Fibroblast of the aortic adventitia (primary cell): ENCODE measurements at places on chromosomes 12 and 14. TPM values are rescaled to one million over a fixed set of nuclear protein-coding genes. Genes with fewer than 3 reads are reported as not detected.

DNA sequence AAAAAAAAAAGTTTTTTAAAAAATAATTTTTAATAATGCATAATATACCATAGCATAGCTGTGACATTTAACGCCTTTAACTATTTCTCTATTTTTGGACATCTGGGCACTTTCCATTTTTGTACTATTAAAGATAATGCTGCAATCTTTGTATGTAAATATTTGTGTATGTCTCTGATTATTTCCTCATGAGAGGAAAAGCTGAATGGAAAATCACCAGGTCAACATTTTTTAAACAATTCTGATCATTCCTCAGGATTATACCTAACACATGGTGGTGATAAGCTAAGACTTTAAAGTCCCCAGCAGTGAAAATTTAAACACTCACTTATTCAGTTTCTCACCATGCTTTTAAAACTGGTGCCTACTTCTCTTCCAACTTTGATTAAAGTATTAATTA lies 31.3 kb upstream of the NR1H4 start:
- DNase-seq = no peak

DNA sequence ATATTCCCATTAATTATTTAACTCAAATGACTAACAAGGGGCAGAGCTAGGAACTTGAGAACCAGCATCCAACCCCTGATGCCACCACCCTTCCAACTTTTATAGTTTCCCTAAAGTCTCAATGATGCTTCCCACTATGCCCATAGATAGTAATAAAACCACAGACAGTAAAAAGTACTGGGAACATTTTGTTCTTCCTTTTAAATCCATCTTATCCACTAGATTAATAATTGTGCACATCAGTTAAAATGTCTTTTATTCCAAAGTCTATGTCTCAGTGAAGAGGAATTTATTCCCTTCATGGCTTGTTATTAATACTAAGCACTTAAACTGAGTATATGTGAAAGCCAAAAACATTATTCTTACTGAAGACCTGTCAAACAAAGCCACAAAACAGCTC lies 45.8 kb downstream of the SINHCAF start:
- no peak for DNase-seq

DNA sequence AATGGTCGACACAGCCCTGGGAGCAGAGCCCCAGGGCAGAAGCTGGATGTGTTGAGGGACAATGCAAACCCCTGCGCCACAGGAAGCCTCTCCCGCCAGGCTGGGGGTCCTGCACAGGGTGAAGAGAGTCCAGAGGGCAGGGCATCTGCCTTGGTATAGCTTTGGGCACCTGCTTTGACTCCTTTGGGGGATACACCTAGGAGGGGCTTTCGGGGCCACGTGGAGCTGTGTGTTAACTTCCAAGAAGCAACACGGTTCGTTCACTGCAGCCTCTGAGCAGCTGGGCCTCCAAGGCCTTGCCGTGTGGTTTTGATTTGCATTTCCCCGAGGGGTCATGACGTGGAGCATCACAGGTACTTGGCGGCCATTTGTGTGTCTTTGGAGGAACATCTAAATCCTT lies 5.8 kb upstream of the PUS1 start:
- no peak for DNase-seq

DNA sequence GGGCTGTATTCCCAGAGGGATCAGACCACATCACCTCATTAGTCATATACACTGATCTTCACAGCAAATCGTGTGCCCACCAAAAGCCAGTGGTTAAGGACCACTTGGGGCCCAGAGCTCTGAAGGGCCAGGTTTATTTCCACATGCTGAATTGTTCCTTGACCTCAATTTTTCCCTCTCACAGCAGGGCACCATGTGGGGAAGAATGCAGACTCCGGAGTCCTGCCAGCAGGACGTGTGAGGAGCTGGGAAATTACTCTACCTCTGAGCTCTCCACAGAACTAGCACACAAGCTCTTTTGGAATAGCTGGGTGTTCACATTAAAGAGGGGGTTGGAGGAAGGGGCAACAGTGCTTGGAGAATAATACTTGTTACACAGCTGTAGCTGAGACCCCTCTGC lies 57.6 kb upstream of the SEL1L start:
- DNase-seq = no peak

DNA sequence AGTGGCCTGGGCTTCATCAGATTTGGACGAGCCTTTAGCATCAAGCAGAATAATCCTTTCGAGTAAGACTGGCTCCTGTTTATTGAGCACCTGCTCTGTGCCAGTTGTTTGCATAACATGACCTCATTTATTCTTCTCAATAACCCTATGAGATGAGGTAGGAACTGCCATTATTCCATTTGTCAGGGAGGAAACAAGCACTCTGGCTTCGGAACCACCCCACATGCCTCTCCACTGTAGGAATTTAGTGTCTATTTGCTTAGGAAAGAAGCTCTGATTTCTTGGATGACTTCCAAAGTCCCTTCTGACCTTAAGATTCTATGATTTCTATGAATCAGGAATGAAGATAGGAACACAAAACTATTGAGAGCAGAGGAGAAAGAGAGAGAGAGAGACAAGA lies 11.0 kb downstream of the SAMD4A start:
- peak; percentile 37 for DNase-seq

GRCh38 chr14:44170556-44170955 lies 336.5 kb downstream of the FSCB start:
- DNase-seq = no peak

DNA sequence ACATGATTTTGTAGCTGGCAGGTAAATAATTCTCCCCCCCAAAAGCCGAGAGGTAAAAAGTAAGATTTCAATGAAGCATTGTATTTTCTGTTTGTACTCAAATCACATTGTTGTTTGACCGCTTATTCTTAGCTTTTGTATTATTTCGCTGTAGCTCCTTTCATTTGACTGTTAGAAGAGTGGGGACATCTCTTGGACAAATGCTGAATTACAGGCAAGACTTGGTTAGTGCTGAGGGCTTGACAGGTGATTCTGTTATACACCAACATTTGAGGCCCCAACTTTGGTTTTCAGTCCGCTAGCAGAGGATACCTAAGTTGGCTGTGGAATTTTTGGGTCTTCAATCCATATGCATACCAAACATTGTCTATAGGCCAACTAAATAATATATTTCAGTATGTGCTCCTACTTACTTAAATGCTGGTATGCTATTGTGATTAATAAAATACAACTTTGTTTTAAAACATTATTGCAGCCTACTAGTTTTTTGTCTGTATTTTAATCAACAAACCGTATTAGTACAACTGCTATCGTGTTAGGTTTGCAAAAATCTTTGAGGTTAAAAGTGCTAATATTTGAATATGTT lies 102.2 kb downstream of the ERC1 start:
- peak; percentile 79 for DNase-seq

GRCh38 chr14:95462491-95462890 lies 54.0 kb downstream of the SYNE3 start:
- DNase-seq = no peak

DNA sequence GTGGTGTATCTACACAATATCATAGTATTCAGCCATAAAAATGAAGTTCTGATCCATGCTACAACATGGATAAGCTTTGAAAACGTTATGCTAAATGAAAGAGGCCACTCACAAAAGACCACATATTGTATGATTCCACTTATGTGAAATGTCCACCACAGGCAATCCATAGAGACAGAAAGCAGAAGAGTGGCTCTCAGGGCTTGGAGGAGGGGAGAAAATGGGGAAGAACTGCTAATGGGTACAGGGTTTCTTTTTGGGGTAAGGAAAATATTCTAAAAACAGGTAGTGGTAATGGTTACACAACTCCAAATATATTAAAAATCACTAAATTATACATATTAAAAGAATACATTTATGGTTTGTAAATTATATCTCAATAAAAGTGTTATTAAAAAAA lies 16.5 kb downstream of the SCNN1A start:
- DNase-seq = no peak

DNA sequence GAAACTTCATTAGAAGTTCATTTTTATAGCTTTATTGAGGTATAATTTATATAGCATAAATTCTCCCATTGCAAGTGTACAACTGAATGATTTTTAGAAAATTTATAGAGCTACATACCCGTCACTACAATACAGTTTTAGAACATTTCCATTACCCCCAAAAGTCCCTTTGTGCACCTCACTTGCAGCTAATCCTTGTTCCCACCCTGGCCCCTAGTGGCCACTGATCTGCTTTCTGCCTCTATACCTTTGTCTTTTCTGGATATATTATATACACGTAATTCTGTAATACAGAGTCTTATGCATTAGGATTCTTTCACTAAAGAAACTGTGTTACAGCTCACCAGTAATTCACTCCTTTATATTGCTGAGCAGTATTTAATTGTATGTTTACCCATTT lies 145.1 kb upstream of the DIO2 start:
- DNase-seq = peak; percentile 47

DNA sequence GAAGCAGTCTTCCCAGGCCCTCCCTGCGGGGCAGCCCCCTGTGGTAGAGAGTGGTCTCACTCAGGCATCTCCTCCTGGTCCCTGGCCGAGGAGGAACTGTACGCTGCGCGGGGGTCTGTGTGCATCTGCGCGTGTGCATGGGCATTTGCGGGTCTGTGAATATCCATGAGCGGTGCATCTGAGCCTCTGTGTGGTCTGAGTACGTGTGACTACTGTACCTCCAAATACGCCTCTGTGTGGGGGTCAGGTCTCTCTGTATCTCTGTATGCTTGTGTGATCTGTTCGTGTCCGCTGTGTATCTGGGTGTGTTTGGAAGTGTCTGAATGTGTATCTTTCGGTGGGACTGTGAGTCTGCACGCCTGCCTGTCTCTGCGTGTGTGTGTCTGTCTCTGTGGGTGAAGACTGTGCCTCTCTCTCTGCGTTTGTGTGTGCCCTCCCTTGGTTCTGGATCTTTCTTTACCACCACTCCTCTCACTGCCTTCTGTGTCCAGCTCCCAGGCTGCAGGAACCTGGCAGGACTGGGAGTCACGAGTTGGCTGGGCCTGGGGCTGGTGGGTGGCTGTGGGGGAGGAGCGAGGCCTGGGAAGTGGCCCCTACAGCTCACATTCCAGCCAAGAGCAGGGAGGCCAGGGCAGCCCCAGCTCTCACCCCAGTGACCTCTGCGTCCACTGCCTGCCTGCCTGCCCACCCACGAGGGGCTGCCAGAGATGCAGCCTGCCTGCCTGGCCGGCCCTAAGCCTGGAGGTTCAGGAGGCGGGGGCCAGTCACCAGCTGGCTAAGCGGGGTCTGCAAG lies 1.1 kb upstream of the PGF start:
- no peak for DNase-seq

GRCh38 chr12:82596483-82596882 lies 90.2 kb upstream of the TMTC2 start:
- no peak for DNase-seq

GRCh38 chr14:99564256-99564925 lies 39.6 kb downstream of the CCDC85C start:
- peak; percentile 88 for DNase-seq

- peak; percentile 61 for DNase-seq
These were observed 17.0 kb downstream of the RHOF start for GRCh38 chr12:121776190-121777098.

DNA sequence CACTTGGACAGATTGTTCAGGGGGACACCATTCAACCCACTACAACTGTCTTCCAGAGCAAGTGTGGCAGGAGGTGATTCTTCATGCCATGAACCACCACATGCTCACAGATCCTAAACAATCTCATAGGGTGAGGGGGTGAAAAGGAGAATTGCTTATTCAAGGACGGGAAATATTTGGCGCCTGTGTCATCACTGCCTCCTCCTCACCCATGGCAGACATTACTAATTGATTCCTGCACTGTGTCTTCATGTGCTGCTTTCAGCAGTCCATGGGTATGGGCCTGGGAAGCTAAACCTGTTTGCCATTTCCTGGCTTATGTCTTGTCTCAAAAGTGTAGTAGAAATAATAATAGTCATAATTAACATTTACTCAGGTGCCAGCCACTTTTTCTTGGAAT lies 31.3 kb downstream of the MMAB start:
- peak; percentile 27 for DNase-seq

DNA sequence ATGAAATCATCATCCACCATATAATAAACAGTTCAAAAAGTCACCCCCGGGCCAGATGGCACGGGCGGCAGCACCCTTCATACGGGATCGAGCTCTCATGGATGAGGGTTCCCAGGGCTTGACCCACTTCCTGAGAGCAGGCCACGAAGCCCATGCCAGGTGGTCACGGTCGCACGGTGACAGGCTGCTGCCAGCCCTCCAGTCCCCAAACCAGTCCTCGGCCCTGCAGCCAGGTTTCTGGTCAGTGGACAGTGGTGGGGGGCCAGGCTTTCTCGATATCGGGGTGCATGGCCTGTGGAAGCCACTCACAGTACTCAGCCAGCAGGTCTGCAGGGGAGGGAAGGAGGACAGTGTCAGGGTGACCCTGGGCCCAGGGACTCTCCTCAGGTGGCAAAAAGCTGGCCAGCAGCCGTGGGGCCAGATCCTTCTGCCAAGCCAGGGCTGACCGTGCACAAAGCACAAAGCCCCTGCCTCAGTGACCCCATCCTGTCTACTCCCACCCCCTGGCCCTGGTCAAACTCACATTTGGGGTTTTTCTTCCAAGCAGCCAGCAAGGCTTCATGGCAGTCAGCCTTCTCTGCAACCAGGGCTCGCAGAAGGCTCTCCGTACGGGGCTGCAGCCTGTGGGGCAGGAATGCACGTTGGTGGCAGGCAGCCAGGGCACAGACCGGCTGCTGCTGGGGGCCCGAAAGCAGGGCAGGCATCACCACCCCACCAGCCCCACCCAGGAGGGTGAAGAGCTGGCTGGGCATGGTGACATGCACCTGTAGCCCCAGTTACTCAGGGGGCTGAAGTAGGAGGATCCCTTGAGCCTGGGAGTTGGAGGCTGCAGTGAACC lies 33.3 kb upstream of the UBC start:
- no peak for DNase-seq

GRCh38 chr14:88599326-88599725 lies 36.5 kb downstream of the ZC3H14 start:
- DNase-seq = no peak

DNA sequence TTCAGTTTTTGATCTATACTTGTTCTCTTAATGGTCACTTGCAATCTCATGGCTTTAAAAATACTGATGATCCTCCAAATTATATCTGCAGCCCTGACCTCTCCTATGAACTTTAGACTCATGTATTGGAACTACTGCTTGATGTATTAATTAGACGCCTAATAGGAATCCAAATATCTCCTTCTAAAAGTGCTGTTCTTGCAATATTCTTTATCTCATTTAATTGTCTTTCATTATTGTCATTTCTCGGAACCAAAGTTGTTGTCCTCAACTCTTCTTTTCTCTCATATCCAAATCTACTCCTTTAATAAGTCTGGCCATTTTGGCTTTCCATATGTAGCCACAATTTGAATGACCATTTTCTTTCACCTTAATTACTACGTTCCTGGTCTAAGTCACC lies 907.6 kb upstream of the SEL1L start:
- no peak for DNase-seq

SLC39A2 gene
- 0.18 TPM in 1 of 2 replicates, not detected in the other for total RNA-seq

NPAS3 gene
- 0.36 and 0.65 TPM in 2 replicates for total RNA-seq

POTEG gene
- total RNA-seq = not detected in 2 replicates

ANKRD33 gene
- total RNA-seq = 0.09 TPM in 1 of 2 replicates, not detected in the other

NEUROD4 gene
- total RNA-seq = not detected in 2 replicates

AQP6 gene
- total RNA-seq = 0.09 TPM in 1 of 2 replicates, not detected in the other

CCDC175 gene
- total RNA-seq = not detected in 2 replicates

IL26 gene
- not detected in 2 replicates for total RNA-seq

KRT71 gene
- not detected in 2 replicates for total RNA-seq

KRT85 gene
- not detected in 2 replicates for total RNA-seq

CPNE6 gene
- not detected in 2 replicates for total RNA-seq

VWF gene
- 1.4 and 4.5 TPM in 2 replicates for total RNA-seq
